Mesenteric fat pad (tissue), 1 donor: ENCODE measurements at places on chromosomes 6 and 20. TPM values are rescaled to one million over a fixed set of nuclear protein-coding genes. Genes with fewer than 3 reads are reported as not detected.

Gene LKAAEAR1
- not detected for total RNA-seq

Gene PTCRA
- not detected for total RNA-seq

Gene ATG5
- total RNA-seq, result 31.2 TPM

Gene PLN
- total RNA-seq, result 5.6 TPM

Gene C6orf58
- total RNA-seq, result not detected

Gene SLC12A5
- total RNA-seq, result 1.7 TPM

Gene ROS1
- total RNA-seq, result not detected

Gene ACAT2
- total RNA-seq, result 11.1 TPM

Gene MRPL14
- 36.7 TPM for total RNA-seq

Gene HLA-DQA2
- total RNA-seq, result 1.5 TPM

Gene HMGN4
- total RNA-seq, result 52.6 TPM

Gene POLH
- 10.7 TPM for total RNA-seq

Gene DLGAP4
- total RNA-seq, result 83.1 TPM

Gene RBPJL
- total RNA-seq, result not detected

Gene CCR6
- not detected for total RNA-seq

Gene SLC35D3
- not detected for total RNA-seq

Gene ARMC12
- total RNA-seq, result 0.58 TPM

Gene BNIP5
- total RNA-seq, result not detected

Gene HSD17B8
- 5.3 TPM for total RNA-seq

Gene OR2B6
- not detected for total RNA-seq

Gene MUC22
- not detected for total RNA-seq
